ENCODE measurements at places on chromosomes 4 and X.

DNA sequence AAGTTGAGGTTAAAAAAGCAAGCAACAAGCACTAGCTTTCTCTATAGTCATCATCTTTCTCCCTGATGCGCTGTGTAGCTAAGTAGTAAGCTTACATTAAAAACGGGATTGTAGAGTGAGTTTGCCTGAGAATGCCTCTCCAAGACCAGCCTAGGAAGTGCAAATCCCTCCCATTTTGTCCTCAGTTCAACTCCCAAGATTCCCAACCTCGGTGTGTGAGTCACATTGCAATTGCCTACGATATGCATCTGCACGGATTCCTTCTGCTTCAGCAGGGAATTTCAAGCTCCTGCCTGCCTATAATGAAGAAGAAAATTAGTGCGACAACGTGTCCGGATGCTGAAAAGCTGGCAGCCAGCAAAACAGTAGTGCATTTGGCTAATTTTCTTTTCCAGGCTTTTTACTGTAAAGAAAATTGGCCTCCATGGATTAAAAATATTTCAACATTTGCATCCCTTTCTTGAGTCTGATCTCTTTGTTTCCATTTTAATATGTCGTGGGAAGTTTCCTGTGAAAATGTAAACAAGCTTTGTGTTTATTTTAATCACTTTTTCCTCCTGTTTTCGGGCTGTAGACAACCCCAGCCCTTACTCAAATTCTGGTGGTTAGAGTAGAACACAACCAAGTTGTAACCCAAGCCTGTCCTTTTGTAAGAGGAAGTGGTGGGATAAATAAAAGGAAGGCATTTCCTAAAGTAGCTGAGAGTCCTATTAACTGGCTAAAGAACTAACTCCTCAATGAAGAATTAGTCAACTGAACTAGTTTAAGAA lies 58.4 kb upstream of the TET2 start:
- DNase-seq = no peak

DNA sequence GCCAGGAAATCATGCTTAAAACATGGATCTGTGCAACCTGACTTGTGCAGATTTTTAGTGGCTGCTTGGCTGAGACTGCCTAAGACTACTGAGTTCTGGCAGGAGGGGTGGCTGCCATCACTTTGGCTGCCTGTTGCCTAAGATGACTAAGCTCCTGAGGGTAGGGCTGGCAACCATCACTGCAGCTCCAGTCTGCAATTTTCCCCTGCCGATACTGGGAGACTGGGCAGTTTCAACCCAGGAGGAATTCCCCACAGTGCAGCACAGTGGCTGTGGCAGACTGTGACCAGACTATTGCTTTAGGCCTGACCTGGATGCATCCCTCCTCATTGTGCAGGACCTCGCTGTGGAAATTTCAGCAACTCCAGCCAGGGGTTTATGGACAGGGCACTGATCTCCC lies 544.9 kb downstream of the ANKRD50 start:
- no peak for DNase-seq

DNA sequence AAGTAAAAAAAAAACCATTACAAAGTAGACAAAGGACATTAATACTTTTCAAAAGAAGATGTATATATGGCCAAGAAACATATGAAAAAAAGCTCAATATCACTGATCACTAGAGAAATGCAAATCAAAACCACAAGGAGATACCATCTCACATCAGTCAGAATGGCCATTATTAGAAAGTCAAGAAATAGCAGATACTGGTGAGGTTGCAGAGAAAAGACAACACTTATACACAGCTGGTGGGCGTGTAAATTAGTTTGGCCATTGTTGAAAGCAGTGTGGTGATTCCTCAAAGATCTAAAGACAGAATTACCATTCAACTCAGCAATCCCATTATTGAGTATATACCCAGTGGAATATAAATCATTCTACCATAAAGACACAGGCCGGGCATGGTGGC lies 39.3 kb downstream of the TASL start:
- no peak for DNase-seq

DNA sequence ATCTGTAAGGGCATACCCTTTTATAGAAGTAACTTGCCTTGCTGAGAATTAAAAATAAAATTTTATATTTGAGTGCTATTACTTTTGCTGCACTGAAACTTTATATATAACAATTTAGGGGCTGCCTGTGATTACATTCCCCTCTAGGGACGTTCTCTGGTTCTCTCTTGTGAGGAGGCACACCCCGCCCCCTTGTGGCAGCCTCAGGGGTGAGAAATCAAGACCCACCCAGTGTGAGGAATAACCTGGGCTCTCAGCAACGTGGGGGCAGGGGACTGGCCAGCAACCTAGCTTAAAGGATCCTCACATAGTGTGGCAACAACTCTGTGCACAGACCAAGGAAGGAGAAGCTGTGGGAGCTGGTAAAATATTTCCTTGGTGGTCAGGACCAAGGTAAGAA lies 43.7 kb downstream of the MAGEA9 start:
- DNase-seq = peak; percentile 24

- DNase-seq = no peak
Measured at GRCh38 chr4:32169841-32170240, 1449.7 kb downstream of the PCDH7 start.

DNA sequence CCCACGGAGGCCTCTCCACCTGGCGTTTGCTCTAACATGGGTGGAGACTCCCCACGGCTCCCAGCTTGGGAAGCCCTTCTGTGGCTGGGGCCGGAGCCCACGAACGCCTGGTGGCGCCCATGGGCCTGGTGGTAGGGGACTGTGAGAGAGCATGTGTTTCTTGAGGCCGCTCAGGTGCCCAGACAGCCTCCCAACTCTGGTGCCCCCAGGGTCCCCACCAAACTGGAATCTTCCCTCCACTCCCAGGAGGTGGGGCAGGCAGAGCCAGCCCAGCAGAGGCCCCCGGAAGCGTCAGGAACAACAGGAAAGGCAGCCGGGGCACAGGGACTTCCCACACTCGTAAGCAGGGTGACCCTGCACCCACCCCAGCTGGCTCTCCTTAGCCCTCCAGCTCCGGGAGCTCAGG lies 33.3 kb upstream of the FGFR3 start:
- no peak for DNase-seq

GRCh38 chrX:17160975-17161374 lies 214.0 kb upstream of the NHS start:
- DNase-seq = no peak

DNA sequence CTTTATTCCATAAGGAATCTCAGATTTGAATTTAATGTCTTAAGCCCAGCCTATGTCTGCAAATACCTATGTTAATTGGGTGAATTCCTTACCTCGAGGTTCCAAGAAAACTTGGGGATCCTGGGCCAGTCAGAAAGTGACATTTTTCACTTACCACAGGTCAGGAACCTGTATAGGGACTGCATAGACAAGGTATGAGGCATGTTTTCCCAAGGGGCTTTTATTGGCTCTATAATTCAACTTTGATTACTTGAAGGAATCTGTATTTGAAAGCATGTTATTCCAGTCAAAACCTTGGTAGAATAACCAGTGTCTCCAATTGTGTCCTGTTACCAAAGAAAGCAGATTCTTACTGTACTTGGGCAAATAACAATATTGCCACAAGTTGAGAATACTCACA lies 8.5 kb upstream of the MPP1 start:
- no peak for DNase-seq

DNA sequence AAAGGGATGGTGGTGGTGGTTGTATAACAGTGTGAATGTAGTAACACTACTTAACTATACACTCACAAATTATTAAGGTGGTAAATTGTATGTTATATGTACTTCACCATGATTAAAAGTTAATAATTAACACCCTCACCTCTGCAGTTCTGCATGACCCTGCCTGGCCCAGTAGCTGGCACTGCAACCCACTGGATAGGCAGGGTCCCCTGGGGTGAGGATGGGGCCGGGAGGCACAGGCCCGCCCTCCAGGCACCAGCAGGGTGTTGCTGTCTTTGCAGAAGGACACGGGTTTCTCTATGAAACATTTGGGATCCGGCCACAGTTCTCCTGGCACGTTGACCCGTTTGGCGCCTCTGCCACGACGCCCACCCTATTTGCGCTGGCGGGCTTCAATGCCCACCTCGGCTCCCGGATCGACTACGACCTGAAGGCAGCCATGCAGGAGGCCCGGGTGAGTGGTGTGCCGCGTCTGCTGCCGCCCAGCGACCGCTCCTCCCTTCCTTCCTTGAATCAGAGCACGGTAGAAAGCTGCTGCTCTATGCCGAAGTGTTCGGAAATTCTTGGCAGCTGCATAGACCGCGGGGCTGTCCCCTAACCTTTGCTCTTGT lies 11.8 kb downstream of the MAN2B2 start:
- DNase-seq = no peak

GRCh38 chr4:140684314-140684713 lies 71.9 kb downstream of the TBC1D9 start:
- no peak for DNase-seq

DNA sequence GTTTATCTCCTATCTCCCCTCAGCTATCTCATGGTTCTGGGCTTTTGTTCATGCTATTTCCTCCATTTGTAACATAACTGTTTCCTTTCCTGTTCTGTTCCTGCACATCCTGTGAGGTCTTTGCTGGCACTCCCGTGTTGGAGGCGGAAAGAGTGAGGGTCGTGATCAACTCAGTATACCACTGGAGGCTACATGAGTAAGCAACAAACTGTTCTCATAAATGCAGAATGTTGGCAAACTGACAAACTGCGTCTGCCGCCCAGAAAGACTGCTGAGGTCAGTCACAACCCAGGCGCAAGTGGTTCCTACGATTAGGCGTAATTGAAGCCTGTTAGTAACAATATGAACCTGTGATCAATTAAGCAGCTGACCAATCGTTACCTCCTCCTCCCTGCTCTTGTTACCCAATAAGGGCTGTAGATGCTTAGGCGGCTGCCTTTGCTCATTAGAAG lies 48.8 kb downstream of the C4orf33 start:
- DNase-seq = no peak

DNA sequence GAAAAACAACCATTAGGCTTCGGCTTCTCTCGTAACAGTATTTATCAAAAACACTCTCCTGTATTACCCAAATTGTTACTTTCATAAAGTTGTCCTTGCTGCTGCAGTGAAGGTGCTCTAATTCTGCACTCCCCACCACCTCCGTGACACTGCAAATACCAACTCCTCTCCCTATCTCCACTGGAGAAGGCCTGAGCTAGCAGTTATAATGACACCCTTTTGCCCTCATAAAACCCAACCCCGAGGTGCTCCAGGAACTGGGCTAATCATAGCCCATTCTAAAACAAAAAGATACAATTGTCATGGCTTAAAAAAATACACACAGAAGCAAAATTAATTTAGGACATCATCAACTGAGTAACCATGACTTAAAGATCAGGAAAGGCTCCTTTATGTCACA lies 59.2 kb downstream of the MAP7D2 start:
- no peak for DNase-seq

DNA sequence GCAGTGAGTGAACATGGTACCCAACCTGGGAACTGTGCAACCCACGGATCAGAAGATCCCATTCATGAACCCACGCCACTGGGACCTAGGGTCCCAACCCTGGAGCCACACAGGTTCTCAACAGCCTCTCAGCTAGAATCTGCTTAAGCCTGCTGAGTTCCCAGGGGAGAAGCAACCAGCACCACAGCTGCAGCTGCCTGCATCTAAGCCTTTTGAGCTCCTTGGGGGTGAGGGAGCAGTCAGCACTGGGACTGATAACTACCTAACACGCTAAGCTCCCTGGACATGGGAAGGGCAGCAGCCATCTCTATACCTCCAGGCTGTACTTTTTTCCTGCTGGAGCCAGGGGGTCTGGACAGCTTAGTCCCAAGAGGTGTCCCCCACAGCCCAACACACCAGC lies 179.3 kb downstream of the IL15 start:
- DNase-seq = no peak

- DNase-seq = no peak
Measured at GRCh38 chr4:48095441-48095840, 38.6 kb downstream of the TXK start.

DNA sequence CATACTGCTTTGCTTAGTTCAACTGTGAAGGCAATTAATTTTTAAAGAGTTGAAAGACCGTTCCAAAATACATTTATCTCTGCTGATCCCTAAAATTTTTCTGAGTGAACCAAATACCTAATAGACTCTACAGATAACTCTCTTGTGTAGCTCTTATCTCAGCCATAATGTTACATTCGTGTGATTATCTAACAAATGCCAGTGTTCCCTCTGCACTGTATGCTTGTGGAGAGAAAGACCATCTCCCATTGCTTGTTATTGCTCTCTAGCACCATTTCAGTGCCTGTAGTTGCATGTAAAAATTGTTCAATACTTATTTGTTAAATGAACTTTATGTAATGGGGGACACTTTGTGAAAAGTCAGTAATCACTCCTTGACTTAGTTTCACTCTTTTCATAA lies 81.3 kb upstream of the ATOH1 start:
- no peak for DNase-seq
